CD4-positive, CD25-positive, alpha-beta regulatory T cell (primary cell): ENCODE measurements at places on chromosomes 1 and 21. TPM values are rescaled to one million over a fixed set of nuclear protein-coding genes. Genes with fewer than 3 reads are reported as not detected.

KRTAP7-1 gene
- polyA plus RNA-seq: not detected

CRNN gene
- not detected for polyA plus RNA-seq

CENPF gene
- polyA plus RNA-seq: 1.2 TPM

CD48 gene
- polyA plus RNA-seq: 196 TPM

KIF17 gene
- not detected for polyA plus RNA-seq

OR2M5 gene
- polyA plus RNA-seq: not detected

DNA sequence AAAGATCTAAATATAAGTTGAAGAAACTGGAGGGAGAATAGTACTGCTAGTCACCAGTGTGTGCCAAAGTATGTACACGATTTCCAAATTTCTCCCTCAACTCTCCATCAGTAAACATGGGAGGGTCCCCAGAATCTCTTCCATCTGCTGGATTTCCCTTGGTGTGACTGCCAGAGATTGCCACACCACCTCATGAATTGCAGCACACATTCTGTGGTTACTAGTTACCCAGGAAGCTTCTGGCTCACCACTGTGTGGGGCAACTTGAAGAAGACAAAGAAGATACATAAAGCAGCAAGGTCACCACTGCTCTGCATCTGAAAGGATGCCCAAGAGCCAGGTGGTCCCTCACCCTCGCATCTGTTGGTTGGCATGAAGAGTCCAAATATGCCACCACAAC is 191.7 kb upstream of the ESRRG start:
- DNase-seq: no peak

GRCh38 chr1:63968663-63969440 is 195.0 kb downstream of the ROR1 start:
- DNase-seq: no peak

DNA sequence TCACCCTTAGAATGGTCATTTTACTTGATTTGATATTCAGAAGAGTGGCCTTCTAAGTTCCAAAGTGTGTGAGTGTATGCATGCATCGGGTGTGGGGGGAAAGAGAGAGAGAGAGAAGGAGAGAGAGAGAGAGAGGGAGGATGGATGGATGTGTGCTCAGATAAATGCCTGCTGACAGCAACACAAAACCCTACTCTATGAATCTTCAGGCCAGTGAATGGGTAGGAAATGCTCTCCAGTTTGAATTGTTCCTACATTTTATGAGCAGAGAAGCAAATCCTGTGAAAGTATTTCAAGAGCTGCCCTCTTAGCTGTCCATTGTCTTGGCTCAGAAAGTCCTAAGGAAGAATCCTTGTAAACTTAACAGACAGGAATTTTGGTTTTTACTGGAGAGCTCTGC is 7.4 kb downstream of the JAM2 start:
- DNase-seq: no peak

- no peak for DNase-seq
Observed at GRCh38 chr1:186681801-186682200, 1.6 kb upstream of the PTGS2 start.

DNA sequence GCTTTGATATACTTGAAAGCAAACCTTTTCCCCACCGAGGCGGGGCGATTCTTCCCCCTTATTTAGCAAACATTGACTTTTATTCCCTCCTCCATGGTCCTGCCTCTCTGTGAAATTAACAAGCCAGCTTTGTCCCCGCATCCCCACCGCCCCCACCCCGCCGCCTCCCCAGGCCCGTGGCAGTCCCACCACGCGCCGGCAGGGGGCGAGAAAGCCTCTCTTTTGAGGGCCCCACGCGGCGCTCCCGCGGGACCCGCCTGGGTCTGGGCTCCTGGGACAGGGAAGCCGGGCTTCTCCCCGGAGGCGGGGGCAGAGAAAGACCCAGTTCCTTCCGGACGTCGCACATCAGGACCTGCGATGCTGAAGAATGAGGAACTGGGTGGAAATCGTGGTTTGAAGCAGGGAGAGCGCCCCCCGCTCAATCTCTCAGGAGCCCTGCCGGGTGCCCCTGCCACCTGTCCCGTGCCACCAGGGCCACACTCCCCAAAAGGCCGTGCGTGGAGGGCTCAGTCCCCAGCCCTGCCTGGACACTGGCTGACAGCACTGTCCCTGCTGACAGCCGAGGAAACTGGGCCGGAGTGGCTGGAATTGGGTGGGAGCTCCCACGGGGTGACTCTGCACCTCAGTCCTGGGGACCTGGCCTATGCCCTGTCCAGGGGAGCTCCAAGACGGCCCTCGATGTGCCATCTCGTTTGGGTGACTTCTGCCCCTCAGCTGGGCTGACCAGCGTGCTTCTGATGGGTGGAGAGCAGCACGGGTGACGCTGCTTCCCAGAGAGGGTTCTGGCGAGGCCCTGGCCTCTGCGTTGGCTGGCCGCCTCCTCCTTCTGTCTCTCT is 8.6 kb upstream of the ACTRT2 start:
- DNase-seq: no peak

DNA sequence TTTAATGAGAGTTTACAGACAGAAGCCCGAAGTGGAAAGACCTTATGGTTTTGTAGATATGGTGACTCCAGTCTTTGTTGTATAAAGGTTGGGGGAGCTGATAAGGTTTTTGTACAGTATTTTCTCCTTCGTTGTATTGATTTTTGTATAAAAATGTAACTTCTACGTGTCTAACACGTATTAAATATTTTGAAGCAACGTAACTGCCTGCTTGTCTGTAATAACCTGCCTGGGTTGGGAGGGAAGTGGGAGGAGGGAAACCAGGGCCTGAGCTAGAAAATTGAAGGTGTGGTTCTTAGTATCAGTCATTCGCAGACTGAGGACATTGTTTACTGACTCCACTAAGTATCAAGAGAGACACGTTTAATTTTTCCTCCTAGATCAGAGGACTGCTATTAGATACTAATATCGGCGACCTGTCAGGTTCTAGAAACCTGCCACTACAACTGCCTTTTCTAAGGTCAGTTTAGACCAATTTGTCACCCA is 2.2 kb downstream of the IER5 start:
- DNase-seq: peak; percentile 82

GRCh38 chr1:66532798-66533783 is 862 bp upstream of the SGIP1 start:
- no peak for DNase-seq
